ENCODE measurements at places on chromosomes 7 and 10.
A peak's percentile ranks its signal among the peaks of the same experiment; 100 is the strongest.

- DNase-seq, result peak; percentile 83
Observed at GRCh38 chr7:159105832-159106811, 38.5 kb downstream of the VIPR2 start.

DNA sequence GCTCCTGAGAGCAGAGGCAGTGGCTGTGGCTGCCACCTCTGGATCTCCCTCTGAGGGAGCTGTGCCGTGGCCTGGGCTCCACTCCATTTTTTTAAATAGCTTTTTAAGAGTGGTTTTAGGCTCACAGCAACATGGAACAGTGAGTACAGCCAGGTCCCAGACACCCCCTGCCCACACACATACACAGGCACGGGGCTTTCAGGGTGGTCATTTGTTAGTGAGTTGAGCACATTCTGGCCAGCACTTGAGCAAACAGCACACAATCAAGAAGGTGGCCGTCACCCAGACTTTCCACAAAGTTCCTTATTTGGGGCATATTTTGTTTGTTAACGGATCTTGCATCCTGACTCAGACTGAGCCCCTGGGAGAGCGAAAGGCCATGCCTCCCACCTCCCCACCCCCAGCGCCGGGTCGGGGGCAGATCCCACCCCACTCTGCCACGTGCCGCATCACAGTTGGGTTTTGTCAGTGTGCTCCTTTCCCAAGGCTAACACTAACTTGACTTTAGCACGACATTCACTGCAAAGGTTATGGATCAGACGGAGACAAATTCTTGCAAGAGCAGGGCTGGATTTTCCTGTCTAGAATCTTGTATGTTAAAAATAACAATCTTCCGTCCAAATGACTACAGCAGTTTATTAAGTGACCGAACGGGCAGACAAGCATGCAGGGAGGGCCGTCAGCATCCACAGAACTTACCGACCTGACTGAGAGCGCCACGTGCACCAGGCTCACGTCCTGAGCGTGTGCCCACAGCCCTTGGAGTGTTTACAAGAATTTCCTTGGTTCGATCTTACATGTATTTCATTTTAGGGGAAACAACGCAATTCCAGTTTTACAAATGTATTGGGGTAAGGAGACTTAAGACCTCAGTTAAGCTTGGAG, 156.5 kb upstream of the NPS start:
- DNase-seq, result no peak

DNA sequence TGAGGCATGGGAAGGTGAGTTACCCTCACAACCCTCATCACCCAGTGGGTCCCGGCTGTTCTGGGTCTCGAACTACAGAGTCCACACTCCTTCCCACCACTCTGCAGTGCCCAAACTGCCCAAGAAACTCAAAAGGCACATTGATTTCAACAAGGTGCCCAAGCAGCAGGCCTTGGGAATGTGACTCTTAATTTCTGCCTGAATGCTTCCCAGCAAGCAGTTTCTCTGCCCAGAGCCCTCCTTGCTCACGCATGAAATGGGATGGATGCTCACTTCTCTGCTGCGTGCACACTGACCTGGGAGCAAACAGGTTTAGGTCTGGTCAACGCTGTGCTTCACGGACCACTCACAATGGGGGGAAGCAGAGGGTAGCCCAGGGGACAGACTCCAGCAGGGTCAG, 77.9 kb downstream of the GRB10 start:
- no peak for DNase-seq

- DNase-seq, result no peak
Observed at GRCh38 chr7:123410273-123410904, 124.0 kb downstream of the IQUB start.

- no peak for DNase-seq
Observed at GRCh38 chr10:71302874-71303568, 16.0 kb upstream of the SLC29A3 start.

GRCh38 chr7:55083206-55083605, 64.4 kb downstream of the EGFR start:
- no peak for DNase-seq

- DNase-seq, result no peak
Observed at GRCh38 chr10:13490503-13490902, 38.3 kb downstream of the BEND7 start.

Measured in endodermal cell (in vitro differentiated cells).